Stimulated activated CD4-positive, alpha-beta T cell treated with anti-CD3 and anti-CD28 coated beads, Interleukin-2, amount 100 ng/mL, for 4 hours (primary cell): ENCODE measurements at places on chromosomes 7 and 10.

- no peak for DNase-seq
Observed at GRCh38 chr7:88835147-88835728, 39.7 kb upstream of the TEX47 start.

DNA sequence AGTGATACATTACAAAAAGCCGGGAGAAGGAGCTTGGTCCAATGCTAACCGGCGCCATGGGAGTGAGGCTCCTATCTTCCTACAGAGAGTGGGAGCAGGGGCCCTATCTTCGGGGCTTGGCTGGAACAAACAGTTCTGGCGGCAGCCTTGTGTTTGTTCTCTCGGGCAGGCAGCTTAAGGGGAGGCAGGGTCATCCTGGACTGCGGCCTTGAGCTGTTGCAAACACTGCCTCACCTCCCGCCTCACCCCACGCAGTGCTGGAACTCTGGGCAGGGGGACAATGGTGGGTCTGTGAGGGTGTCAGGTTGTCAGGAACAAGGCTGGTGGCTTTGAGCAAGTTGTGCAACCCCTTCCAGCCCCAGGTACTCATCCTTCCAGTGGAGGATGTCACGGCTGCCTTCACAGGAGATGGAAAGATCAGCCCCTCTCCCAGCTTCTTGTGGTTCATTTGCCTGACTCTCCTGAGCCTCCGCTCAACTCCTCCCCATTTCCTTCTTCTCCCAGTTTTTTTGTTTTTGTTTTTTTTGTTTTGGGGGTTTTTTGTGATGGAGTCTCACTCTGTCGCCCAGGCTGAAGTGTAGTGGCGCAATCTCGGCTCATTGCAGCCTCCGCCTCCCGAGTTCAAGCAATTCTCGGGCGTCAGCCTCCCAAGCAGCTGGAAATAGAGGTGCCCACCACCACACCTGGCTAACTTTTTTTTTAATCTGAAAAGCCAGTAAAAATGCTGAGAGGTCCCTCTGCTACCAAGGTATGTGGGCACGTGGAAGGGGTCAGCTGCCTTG, 57.4 kb downstream of the SPOCK2 start:
- DNase-seq, result no peak

GRCh38 chr10:130962240-130963051, 349.1 kb downstream of the TCERG1L start:
- DNase-seq, result no peak

DNA sequence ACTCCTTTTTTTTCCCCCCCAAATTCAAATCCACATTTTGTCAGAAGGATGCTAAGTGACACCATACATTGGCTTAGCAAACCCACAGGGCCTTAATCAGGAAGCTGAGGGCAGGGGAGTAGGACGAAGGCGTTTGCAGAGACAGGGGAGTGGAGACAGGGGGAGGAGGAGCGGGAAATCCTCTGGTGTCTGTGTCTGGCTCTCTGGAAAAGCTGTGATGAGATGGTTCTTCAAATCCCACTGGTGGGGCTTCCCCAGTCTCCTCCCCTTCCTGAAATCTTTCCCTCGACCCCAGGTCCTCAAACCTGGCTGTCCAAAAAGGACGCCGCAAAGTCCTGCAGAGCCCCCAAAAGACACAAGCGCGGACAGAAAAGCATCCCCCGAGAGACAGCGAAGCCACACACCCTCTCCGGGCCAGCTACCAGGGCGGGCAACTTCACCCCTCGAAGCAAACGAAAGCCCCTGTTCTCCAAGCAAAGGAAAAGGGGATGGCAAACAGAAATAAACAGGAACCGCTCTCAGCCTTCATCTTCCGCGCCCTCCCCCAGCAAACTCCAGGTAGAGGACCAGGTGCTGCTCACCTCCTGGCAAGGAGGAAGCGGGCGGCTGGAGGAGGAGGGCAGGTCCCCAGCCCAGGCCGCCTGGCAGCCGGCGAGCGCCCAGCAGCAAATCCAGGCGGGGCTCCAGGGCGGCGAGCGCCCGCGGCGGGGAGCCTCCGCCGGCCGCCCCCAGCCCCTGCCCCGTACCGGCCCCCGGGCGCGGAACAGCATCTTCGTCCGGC, 520 bp downstream of the ELAPOR2 start:
- DNase-seq, result peak; percentile 10

- DNase-seq, result no peak
Observed at GRCh38 chr10:89611282-89611681, 33.8 kb downstream of the PANK1 start.

GRCh38 chr10:13450069-13450468, 78.7 kb downstream of the BEND7 start:
- DNase-seq, result no peak

DNA sequence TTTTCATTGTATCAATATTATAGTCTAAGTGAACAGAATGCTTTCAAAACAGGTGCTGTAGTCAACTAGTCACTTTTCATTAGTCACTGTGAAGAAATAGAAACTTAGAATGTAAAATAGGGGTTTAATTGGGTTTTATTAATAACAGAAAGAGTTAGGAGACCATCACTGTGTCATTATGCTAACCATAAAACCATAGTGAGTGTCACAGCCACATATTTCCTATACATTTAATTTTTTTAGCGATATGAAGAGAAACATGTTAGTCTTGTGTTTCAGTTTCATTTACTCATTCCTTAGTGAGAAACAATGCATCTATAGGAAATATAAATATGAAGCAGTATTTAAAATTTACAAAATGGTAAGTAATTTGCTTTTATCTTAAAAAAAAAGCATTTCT, 22.2 kb downstream of the SPAG6 start:
- no peak for DNase-seq

GRCh38 chr10:85761906-85762445, 604.6 kb downstream of the GRID1 start:
- DNase-seq, result no peak

GRCh38 chr10:71334221-71334791, 15.2 kb downstream of the SLC29A3 start:
- no peak for DNase-seq

DNA sequence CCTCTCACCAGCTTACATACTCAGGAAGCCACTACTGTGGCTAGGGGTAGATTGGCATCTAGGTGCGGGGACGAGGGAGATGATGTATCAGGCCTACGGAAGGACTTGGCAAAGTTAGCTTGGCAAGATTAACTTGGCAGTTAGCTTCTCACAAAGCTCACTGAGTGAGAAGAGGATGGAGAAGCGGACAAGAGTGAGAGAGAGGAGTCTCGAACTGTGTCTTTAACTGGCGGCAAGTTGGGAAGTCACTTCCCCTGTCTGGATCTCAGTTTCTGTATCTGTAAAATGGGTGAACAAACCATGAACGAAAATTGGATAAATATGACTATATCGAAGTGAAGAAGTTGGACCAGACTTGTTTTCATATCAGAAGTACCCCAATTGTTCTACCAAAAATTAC, 9.5 kb upstream of the MLXIPL start:
- no peak for DNase-seq

DNA sequence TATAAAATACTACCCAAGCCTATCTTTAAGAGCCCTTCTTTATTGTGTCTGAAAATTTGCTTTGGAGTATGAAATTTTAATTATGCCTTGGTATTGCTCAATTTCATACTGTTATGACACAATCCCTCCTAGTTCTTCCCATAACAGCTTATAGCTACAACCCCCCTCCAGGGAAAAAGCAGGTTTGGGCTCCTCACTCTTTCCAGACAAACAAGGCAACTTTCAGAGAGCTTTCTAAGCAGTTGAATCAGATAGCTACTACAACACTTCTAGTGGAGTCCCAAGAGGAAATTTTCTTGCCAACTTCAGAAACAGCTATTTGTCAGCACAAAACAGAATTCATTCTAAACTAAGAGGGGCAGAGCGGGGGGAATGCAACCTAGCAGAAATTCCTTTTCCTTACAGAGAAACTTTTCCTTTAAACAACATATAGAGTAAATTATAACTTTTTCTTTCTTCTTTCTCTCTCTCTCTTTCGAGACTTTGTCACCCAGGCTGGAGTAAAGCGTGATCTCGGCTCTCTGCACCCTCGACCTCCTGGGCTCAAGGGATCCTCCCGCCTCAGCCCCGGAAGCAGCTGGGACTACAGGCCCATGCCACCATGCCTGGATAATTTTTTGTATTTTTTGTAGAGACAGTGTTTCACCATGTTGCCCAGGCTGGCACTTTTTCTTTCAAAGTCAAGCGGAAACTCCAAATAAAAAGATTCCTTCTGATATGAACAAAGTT, 26.0 kb upstream of the JMJD1C start:
- DNase-seq, result no peak

DNA sequence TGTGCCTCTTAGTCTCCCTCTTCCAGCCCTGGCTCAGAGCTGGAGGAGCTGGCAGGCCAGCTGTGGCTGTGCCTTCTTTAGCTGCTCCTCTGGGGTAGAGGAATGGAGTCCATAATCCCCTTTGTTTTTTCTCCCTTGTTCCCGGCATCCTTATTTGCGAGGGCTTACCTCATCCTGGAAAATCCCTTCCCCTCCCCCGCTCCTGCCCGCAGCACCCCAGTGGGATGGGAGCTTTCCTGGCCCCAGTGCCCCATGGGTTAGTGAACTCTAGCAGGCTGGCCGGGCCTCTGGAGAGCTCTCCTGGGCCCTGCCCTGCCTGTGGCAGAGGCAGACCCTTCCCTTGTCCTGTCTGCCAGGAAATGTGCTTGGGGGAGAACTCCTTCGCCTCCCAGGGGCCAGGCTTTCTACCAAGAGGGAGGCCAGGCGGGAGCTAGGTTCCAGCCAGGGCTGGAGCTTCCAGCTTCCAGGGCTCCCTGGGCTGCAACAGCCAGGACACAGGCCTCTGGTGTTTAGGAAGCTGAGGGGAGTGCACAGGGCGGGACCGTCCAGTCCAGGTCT, 16.5 kb upstream of the TRIM8 start:
- DNase-seq, result no peak

GRCh38 chr10:118459642-118460193, 117.6 kb upstream of the FAM204A start:
- peak; percentile 18 for DNase-seq

- no peak for DNase-seq
Observed at GRCh38 chr10:306007-306674, 170.9 kb downstream of the ZMYND11 start.

DNA sequence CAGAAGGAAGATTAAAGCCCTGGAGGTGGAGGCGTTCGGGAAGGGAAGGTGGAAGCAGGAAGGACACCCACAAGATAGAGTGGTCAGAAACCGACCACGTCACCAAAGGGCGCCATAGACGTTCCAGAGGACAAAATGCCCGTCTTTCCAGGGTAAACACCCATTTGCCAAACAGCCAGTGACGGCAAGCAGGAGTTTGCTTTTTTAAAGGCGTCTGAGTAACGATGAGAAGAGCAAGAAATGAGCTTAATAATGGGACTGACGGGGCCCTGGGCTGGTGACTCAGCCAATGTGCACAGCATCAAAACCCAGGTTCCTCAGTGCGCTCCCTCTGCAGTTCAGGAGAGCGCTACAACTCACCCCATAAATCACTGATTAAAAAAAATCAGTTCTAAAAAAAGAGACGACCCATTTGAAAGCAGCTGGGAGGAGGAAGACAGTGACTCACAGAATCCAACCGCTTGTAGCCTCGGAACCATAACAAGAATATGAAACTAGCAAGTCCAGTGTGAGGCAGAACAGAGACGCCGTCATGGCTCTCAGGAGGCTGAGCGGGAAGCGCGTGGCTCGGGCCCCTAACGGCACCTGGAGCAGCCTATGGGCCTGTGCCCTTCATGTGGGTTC, 5.9 kb downstream of the DIP2C start:
- DNase-seq, result no peak

GRCh38 chr10:47451998-47452494, 31.9 kb downstream of the ANXA8 start:
- no peak for DNase-seq

- DNase-seq, result no peak
Observed at GRCh38 chr10:21972584-21972983, 30.9 kb downstream of the DNAJC1 start.

DNA sequence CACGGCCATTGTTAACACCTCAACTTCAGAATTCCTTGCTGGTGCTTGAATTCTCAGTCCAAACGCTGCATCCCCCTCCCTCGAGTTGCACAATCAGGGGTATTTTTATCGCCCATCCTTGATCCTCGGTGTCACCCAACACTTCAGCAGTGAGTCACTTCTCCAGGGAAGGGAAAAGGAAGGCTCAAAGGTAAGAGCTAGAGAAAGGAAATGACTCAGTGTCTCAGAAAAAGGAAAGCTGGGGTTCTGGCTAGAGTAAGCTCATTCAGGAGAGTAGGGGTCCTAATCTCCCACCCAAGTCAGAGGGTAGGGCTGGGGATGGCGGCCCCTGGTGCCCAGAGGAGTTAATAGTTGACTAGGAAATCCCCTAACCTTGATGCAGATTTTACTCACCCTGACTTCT, 39.8 kb upstream of the TRIM8 start:
- DNase-seq, result no peak
